Activated naive CD8-positive, alpha-beta T cell treated with anti-CD3 and anti-CD28 coated beads, Interleukin-2, amount 50 U/mL, for 24 hours (primary cell): ENCODE measurements at places on chromosomes 3 and 15.

DNA sequence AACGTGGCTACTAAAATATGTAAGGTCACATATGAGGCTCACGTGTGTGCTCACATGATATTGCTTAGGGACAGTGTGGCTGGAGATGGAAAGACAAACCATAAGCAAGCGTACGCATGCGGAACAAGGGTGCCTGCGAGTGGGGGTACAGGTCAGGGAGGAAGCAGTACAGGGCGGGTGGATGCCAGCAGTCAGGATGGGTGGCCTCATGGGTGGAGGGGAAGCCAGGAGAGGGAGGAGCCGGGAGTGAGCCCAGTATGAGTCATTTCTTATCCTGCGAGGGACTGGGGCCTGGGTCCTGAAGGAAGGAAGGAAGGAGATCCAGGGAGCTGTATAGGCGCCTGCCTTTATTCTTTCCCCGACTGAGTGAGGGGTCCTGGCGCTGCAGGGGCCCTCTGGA, 42.0 kb upstream of the CGNL1 start:
- no peak for DNase-seq

- no peak for DNase-seq
Measured at GRCh38 chr3:141878817-141879216, 2.4 kb downstream of the ATP1B3 start.

DNA sequence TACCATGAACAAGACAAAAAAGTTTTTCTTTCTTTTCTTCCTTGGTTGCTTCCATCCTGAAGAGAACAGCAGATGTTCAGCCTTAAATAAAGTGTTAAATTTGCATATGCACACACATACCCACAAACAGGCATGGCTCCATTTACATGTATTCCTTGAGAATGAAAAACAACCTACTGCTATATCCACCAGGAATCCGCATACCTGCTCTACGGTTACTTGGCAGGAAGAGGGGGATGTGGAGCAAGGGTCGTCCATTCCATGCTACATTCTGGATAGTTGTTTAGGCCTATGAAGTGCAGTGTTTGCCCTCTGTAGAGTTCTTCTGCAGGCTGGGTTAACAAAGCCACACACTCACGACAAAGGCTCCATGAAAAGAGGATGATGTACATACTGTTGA, 322.8 kb downstream of the KCNH8 start:
- no peak for DNase-seq

- DNase-seq = no peak
Measured at GRCh38 chr3:65400899-65401298, 637.8 kb downstream of the MAGI1 start.

DNA sequence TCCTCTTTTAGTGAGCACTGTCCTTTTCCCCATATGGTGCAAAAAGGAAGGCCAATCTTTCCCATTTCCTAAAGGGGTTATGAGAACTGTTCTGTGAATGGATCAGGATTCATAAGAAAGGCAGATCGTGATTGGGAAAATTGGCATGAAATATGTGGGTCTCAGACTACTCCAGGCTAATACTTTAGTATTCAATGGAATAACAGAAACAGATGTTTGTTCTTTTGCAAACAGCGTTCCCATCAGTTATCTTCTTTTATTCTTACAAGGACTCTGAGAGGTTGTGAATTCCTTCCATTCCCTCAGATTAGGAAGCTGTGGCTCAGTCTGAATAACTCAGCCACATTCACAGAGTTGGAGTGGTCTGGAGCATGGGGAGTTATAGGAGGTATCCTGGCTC, 51.3 kb upstream of the MTMR10 start:
- no peak for DNase-seq

DNA sequence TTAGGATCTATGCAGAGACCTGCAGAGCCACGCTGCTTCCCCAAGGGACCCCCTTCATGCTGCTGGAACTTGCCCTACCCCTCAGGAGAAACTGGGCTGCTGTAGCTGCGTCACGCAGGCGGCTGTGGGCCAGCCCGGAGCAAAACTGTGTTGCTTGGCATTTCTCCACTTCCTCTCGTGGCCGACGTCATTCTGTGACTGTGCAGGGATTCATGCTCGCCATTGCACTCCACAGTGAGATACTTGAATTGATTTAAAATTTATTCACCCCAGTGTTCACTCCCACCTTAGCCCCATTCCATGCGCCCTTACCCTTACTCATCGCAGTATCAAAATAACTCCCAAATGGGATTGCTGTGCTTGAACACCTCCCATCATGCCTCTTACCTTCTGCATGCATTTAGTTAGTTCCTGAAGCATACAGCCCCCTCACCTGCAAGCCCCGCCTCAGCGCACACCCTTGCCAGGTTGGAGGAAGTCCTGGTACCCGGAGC, 45.7 kb downstream of the TMEM44 start:
- no peak for DNase-seq

DNA sequence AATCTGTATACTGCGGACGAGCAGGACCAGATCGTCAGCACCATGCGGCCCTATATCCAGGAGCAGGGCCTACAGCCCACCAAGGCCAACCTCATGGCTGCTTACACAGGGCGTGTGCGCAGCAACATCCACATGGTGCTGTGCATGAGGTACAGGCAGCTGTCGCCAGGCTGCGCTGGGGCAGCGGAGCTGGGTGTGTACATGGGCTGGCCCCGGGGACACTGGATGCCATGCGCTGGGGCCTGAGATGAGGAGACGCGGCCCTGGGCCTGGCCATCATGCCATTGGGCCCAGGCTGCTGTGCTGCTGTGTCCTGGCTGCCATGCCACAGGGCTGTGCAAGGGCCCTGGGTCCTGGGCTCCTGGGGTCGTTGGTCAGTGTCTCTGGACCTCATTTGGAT, 61.5 kb downstream of the SEMA3G start:
- no peak for DNase-seq

- no peak for DNase-seq
Measured at GRCh38 chr3:73213896-73214295, 152.4 kb downstream of the EBLN2 start.

DNA sequence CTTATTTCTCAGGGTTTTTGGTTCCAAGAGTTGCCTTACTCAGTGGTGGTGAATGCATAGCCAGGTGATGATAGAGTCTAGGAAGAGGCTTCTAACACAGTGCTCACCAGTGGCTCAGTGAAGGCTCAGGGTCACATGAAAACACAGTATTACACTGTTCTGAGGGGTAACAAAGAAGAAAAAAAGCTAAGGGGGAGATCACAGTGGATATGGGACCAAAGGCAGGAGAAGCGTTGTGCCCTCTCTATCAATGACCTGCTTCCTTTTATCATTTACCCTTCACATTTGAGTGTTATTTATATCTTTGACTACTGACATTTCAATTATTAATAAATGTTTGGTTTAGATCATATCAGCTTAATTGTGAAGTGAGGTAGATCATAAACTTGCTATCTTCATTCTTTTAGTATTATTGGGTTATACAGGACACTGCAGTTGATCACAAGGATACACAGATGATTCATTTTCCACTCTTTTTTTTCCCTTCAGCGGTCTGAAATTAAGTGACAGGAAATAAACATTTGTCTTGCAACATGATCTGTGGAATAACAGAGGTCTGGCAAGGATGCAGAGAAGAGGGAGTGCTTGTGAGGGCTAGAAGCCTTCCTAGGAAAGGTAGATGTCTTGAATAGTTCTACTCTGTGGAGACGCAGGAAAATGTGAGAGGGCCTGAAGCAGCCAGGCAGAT, 171.7 kb downstream of the C3orf38 start:
- DNase-seq = no peak

DNA sequence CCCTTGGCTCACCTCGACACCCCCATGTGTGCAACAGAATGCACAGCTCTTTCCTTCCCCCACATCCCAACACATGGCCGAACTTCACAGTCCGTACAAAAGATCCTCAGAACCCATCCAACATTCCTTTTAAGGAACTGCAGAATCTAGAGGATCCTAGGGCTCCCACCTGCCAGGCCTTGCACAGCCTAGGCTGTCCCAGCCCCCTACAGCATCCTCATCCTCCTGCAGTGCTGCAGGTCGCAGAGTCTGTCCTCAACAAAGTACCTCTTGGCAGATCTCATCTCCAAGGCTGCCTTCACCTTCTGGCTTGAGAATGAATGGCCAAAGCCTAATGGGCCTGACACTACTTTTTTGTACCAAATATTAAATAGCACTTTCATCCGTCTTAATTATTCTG, 19.8 kb downstream of the PRR23E start:
- DNase-seq = no peak

GRCh38 chr3:50254577-50255250, 14.2 kb upstream of the SEMA3B start:
- no peak for DNase-seq

- DNase-seq = no peak
Measured at GRCh38 chr3:110493438-110494092, 578.1 kb upstream of the NECTIN3 start.

DNA sequence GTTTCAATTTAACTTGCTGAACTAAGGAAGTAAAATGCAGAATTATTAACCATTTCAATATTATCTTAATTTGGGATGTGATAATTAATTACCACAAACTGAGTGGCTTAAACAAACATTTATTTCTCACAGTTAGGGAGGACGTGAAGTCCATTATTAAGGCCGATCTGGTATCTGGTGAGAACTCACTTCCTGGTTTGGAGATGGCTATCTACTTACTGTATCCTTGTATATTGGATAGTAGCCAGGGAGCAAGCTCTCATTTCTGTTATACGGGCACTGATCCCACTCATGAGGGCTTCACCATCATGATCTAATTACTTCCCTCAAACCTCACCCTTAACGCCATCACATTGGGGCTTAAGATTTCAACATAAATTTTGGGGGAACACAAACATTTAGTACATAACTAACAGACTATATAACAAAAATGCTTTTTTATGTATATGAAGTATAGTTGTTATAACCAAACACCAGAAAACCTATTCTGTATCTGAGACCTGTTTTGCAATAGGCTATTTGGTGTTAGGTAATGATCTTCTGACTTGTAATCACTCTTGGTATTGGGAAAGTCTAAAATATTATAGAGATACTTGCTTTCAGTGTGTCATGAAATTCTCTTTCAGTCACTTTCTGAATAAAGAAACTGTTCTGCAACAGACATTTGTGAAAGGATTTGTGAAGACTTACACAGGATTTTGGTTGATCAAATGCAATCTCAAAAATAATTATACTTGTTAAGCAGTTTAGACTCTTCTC, 4.7 kb upstream of the KPNA4 start:
- no peak for DNase-seq

GRCh38 chr3:11901286-11901875, 54.7 kb upstream of the TAMM41 start:
- no peak for DNase-seq

DNA sequence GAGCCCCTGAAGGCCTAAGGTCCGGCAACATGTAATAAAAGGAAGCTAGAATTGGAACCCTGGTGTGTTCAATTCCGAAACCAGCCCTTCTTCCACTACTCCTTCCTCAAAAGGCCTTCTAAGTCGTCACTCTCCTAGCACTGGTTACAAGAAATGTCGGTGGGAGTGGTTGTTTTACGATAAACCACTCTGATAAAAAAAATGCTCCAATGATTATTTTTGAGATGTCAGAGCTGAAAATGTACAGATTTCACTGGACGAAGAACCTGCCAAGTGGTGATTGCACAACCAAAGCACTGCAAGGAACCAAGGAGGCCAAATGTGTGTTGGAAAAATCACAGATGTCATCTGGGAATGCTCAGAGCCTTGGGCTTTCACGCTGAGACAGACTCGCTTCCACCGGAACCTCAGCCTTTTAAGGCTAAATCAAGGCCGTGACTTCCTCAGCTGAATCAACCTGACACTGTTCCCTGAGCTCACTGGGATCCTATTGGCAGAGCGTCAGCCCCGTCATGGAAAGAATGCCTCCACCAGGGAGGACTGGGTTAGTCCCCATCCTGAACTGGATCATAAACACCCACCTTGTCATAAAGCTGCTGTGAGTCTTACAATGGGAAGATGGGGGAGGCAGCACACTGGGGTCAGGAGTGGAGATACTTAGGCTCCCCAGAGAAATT, 108.1 kb upstream of the THBS1 start:
- no peak for DNase-seq

- DNase-seq = no peak
Measured at GRCh38 chr15:40330368-40330836, 6.9 kb downstream of the INAFM2 start.

DNA sequence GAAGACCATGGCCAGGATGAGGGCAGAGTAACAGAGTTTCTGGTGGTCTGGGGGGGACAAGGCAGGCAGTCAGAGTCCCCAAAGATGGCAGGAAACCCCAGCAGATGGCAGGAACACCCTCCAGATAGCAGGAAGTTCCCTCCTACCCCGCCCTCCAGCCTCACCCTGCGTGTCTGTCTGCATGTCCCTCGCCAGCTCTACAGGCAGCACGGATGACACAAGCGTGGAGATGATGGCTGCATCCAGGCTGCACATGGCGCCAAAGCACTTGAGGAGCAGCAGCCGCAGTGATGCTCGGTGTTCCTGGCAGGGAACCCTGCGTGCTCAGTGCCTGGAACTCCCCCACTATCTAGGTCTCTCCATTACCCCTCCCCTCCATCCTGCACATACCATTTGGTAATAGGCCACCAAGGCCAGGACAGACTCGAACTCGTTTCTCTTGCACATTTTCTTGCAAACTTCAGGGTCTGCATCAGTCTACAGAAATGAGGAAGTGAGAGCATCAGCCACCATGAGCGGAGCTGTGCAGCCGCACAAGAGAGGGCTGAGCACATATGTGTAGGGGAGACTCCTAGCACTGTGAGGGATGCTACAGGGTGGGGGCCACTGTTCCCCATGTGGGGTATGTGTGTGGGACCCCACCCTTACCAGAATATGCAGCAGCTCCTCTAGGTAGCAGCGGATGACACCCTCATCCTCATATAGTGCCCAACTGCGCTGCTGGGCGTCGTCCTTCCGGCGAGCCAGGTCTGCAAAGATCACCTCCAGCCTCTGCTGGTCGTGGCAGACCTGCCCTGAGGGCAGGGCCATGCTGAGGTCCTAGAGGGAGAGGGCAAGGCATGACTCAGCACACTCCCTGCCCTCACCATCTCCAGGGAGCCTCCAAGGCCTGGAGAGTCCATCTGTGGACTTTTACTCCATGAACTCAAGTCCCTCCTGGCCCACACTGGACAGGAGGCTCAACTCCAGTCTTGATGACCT, 6.0 kb downstream of the NCKIPSD start:
- no peak for DNase-seq

DNA sequence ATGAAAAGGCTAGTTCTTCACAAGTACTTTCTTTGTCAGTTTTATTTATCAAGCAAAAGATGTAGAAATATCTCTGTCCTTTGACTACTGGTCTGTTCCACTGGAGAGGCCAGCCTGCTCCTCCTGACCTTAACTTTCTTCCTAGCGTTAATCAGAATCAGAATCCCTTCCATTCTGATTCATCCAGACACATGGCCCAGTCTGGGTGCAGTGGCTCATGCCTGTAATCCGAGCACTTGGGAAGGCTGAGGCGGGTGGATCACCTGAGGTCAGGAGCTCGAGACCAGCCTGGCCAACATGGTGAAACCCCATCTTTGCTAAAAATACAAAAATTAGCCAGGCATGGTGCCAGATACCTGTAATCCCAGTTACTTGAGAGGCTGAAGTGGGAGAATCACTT, 32.0 kb upstream of the MANF start:
- no peak for DNase-seq

GRCh38 chr15:78873793-78874765, 1.4 kb downstream of the MORF4L1 start:
- DNase-seq = peak; percentile 26
